ENCODE measurements at places on chromosomes 4 and X. TPM values are rescaled to one million over a fixed set of nuclear protein-coding genes. Genes with fewer than 3 reads are reported as not detected.
A peak's percentile ranks its signal among the peaks of the same experiment; 100 is the strongest.

Gene FAM47A
- not detected for total RNA-seq

- no peak for DNase-seq
Observed at GRCh38 chr4:118774989-118775388, 60.9 kb downstream of the SEC24D start.

DNA sequence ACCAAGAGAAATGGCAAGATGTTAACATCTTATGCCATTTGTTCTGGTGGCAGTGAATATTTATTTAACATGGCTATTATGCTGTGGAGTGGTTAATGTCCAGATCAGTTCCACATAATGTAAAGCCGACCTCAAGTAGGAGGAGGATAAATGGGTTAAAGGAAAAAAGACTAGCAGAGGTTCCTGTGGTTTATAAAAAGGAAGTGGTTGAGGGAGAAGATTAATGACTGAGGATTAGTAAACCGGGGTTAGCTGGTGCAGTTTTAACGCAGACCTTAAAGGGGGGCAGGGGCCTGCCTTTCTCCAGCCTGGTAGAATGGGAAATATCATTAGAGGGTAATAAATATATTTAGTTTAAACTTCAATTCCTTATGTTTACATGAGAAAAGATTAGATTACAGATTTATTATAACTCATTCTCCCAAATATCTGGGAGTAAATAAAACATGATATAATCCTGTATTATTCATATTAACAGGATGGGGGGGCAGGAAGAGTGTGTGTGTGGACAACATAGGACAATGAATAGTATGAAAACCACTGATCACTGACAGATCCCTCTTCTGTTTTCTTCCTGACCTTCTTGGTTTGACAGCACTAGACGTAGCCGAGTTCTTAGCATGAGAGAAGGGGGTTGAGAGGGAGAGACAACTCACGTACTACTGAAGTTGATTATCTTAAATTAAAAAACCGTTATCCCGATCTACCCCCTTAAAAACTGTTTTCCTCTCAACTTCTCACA, 124.1 kb upstream of the LIMCH1 start:
- no peak for DNase-seq

DNA sequence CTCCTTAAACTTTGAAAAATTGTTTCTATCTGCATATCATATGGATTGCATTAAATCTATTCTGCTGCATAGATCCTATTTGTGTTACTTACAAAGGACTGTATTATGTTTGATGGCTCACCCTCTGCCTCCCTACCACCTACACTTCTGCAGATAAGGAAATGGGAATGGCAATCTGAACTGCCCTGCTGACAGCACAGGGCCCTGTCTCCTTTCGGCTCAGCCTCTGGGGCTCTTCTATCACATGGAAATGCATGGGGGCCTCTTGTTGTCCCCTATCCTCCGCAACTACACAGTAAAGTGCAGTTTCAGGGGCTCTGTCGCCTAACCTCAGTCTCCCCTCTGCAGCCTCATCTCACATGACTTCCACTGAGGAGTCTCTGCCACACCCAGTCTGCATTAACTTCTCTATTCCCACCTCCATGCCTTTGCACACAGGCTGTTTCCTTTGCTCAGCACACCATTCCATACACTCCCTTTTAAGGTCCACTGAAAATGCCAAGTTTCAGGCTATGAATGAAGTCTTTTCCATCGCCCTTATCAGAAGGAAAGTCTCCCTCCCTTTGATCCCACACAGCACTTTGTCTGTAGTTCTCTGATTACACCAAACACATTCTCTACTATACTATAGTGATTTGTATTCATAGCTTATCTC, 12.5 kb downstream of the RELL1 start:
- DNase-seq = no peak

GRCh38 chrX:57930051-57930450, 19.8 kb upstream of the ZXDA start:
- DNase-seq = no peak

DNA sequence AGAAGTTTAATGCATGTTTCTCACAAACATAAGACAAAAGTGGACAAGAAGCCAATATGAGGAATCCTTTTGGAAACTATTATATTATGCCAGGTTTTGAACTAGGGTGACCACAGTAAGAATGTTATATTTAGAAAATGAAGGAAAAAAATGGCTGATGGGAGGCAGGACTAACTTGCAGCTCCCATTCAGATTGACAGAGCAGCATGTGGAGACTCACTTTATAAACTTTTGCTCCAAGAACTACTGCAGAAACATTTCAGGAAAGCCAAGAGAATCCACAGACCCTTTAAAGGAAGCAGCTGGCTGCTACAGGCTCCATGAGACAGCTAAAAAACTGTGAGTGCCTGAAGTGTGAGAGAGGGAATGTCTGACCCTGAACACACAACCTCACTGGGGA, 738.6 kb upstream of the GRIA3 start:
- DNase-seq = no peak

DNA sequence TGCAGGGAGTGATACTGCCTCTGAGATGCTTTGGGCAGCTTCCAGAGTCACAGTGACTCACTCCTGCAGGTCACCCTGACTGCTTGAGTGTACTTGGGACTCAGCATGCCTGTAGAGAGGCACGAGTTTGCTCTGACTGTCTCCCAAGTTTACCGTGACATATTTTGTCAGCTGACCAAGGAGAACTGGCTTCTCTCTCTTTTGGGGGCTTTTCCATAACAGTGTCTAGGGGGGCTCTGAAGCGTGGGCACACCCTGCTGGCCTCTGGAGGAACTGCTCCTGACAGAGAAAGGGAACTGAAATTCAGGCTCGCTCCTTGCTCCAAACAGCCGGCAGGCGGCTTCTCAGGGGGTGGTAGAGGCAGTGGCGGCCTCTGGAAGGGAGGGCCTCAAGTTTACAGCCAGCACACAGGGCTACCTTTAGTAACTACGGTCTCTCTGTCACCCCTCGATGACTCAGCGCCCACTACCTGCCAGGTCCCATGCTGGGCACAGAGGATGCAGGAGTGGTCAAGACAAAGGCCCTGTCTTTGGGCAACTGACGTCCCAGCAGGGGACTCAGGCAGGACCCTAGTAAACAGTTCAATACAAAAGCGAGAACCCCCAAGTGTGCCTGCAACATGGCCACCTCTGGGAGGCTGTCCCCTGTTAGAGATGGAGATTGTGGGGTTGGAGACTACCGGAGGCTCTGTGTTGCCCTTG, 17.8 kb downstream of the ZNF185 start:
- no peak for DNase-seq

Gene POU3F4
- total RNA-seq = not detected

Gene F8A3
- total RNA-seq = 5.4 TPM

- DNase-seq = no peak
Observed at GRCh38 chrX:97494756-97495372, 611.2 kb downstream of the RPA4 start.

Gene AKAP14
- total RNA-seq = not detected

GRCh38 chr4:103498161-103499070, 221.4 kb downstream of the TACR3 start:
- DNase-seq = no peak

Gene HSD17B13
- 0.09 TPM for total RNA-seq

DNA sequence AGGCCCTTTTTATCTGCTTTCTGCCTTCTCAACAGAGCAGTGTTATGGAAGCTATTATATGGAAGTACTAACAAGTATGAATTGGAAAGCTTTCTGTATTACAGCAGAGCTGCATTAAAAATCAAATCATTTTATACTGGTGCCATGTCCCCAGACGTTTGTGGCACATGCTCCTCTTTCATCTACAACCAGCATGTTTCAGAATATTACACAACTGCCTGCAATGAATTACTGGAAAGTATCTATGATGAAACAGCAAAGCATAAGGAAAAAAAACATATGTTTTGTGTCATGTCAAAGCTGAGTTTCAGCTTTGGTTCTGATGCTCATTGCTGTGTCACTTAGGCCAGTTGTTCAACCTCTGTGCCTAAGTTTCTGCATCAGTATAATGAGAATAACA, 576.8 kb downstream of the GBA3 start:
- DNase-seq = no peak

Gene SSX3
- not detected for total RNA-seq

Gene FMR1NB
- not detected for total RNA-seq

Gene CNGA2
- not detected for total RNA-seq

GRCh38 chrX:31271615-31272471, 200.0 kb upstream of the FTHL17 start:
- DNase-seq = no peak

Gene TEX13D
- total RNA-seq = not detected

DNA sequence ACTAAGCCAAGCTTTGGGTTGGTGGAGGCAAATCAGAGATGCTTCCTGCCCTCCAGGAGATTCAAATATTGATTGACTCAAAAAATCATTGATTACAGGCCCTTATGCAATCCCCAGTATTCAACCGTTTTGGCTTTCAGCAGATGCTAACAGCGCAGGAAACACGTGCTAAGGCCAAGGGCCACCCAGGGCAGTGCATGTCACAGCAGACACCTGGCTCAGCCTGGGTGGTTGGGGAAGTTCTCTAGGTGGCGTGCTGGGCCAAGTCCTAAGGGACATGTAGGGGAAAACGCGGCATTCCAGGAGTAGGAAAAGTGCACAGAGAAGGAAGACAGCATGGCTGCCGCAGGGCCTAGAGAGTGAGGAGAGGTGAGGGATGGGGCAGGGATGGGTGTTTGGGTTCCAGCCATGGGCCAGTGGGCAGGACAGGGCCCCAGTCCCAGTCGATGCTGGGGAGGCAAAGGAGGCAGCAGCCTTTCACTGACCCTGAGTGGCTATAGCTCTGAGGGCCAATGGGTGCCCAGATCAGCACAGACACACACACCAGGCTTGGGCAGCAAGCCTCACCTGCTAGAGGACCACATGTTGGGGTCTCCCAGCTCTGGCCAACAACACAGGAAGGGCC, 239.1 kb downstream of the EVC2 start:
- no peak for DNase-seq

GRCh38 chrX:123121241-123121640, 62.8 kb upstream of the GRIA3 start:
- DNase-seq = no peak

Gene DDIT4L
- 0.14 TPM for total RNA-seq

DNA sequence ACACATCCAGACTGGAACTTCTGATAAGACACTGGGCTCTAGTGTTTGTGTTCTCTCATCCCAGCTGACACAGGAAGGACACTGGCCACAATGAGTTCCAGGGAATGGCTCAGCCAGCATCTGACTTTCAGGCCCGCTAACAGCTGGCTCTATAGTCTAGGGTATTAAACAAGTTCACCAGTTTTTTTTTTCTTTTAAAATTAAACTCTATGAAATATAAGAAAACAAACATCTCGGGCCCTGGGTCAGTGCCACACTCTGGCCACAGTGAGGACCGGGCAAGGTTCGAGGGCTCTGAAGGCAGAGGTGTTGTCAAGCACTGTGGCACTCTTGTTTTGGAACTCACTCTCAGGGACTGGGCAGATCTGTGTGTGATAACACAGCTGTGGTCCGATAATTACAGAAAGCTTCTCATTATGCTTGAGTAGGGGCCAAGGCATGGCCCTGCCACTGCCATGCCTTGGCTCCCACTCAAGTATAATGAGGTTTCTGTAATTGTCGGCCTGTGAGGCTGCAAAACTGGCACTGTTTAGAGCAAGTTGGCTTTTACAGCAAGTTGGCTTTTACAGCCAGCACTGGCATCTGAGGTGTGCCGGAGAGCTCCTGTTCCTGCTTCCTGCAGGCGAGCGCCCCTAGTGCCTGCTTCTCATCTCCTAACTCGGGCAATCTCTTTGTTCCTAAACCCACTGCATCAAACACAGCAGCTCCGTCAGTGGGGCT, 62.8 kb downstream of the PPP1R2C start:
- peak; percentile 30 for DNase-seq

DNA sequence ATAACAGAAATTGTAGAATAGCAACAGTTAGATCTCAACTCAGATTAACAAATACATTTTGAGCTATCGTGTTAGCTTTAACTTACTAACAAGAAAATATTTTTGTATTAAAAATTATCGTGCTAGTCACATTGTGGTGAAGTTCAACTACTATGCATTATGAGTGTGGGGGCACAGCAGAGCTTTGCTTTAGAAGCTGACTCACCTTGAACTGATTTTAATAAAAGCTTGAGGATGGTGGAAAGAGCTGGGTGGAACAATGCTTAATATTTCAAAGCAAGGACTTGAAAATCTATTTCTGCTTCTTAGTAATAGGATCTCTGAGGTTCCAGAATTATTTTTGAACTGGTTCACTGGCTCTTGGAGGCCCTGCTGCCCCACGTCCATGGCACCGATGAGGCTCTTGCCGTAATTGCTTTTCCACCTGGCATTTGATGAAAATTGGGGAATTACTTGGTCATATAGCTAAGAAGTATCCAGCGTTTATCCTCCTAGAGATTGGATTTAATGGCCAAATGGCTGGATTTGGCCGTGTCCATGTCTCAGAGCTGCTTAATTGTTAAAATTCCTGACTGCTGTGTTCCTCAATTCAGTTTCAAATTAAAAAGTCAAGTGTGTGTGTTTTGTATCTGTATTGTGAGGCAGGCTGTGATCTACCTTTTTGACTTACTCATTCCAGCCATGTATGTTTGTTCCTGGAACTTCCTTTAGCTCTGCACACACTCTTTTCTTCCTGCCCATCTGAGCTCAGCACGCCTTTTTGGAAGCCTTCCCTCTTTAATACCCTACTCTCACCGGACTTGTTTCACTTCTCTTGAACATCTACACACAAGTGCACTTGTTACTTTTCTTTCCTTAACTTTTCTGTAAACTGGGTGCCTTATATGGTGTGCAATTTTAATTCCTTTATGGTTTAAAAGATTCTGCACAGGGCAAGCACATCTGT, 66.6 kb upstream of the LIMCH1 start:
- no peak for DNase-seq

Gene SLC10A6
- total RNA-seq = 0.25 TPM

Gene PAGE5
- total RNA-seq = not detected

DNA sequence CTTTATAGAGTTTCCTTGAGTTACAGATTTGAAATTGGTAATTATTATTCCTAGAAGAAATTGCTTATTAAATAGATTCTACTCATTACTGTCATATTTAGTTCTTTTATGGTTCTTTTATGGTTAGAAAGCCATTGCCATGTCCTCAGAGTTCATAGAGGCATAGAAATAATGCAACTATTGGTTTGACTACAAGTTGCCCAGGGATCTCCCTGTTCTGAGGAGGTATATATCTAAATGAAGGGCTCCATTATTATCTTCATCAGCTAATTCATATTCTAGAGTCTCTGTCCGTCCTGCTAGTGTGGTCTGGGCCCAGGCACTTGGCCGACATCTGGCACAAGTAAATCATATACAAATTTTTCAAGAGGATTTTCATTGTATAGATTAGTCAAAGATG, 535.7 kb downstream of the PPP4R3C start:
- no peak for DNase-seq

DNA sequence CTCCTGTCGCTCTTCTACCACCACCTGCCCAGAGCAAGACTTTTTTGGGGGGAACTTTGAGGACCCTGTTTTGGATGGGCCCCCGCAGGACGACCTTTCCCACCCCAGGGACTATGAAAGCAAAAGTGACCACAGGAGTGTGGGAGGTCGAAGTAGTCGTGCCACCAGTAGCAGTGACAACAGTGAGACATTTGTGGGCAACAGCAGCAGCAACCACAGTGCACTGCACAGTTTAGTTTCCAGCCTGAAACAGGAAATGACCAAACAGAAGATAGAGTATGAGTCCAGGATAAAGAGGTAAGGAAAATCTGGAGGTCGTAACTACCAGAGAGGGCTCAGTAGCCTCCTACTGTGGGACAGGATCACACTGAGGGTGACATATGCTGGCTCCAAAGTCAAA, 364.5 kb downstream of the MAPK10 start:
- no peak for DNase-seq
